D721Med (cell line): ENCODE measurements at places on chromosomes 5 and 9.

GRCh38 chr5:162160401-162160800, 92.8 kb downstream of the GABRG2 start:
- DNase-seq, result no peak

GRCh38 chr9:124725068-124725452, 46.1 kb downstream of the NR6A1 start:
- DNase-seq, result no peak

DNA sequence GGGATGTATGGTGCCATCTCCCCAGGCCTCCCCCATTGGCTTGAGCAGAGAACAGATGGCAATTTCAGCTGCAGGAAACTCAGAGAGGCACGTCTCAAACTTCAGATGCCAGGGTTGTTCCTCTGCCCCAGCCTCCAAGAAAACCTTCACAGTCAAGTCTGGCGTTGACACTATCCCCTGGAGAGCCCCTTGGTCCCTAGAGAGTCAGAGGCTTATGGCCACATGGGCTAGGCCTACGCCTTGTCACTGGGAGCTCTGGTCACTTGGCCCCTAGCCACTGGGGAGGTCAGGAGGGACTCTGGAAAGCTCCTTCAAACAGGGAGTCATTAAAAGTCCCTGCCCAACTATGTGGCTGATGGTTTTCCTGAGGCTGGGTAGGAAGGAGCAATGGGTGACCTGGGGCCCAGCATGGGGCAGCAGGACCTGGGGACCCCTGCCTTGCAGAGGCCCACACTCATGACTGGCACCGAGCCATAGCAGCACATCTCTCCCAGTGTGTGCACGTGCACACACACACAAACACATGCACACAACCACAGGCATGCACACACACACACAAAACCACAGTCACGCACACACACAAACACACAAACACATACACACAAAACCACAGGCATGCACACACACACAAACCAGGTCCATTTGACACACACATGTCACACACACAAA, 144.2 kb downstream of the GADD45G start:
- no peak for DNase-seq

DNA sequence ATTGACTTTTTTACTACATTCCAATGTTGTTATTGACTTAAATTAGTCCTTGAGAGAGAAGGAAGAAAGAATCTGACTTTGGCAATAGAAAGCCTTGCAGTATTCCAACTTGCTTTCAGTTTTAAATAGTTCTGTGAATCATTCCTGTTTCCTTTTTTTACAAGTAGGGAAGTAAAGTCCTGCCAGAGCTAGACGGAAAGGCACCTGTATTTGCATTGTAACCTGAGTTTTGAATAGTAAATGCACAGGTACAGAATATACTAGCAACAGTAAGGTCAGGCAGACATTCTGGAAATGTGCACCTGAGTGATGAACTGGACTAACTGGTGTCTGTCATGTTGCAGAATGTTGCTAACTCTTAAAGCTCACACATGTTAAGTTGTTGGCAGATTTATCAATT, 100.9 kb downstream of the PRKACG start:
- no peak for DNase-seq

DNA sequence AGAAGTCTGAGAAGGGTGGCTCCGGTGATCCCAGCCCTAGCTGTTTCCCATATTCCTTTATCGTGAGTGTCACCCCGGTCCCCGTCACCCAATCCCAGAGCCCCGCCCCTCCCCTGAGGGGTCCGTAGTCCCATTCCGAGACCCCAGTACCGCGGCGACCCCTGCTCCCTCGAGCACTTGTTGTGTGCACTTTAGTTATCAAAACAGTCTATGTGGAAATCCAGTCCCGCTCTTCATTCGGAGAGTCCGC, 223 bp downstream of the LRSAM1 start:
- DNase-seq, result no peak

DNA sequence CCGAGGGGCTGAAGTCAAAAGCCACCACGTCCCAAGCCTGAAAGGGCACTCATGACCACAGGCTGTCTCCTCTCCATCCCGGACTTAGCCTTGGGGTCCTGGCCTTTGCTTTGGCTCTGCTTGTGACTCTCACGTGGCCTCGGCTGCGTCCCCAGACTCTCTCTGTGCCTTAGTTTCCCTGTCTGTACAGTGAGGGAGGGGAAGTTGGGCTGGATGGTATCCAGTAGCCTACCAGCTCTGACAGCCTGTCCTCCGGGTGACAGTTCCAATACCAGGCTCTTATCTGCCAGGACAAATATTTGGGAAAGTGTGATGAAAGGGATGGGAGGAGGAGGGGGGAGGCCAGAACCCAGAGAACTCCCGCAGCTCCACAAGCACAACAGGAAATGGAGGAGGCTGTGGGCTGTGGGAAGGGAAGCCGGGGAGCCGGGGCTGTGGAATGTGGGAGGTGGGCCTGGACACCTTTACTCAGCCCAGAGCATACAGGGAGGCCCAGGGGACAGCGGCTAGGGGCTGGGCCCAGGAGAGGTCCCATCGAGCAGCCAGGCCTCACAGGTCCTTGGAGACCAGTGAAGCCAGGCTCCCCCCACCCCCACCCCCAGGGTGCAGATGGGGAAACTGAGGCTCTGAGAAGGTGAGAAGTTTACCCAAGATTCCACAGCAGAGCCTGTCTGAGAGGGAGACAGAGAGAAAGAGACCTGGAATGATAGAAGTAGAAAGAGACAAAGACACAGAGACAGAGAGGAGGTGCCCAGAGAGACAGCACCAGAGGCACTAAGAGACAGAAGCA, 18.3 kb downstream of the PDGFRB start:
- no peak for DNase-seq

DNA sequence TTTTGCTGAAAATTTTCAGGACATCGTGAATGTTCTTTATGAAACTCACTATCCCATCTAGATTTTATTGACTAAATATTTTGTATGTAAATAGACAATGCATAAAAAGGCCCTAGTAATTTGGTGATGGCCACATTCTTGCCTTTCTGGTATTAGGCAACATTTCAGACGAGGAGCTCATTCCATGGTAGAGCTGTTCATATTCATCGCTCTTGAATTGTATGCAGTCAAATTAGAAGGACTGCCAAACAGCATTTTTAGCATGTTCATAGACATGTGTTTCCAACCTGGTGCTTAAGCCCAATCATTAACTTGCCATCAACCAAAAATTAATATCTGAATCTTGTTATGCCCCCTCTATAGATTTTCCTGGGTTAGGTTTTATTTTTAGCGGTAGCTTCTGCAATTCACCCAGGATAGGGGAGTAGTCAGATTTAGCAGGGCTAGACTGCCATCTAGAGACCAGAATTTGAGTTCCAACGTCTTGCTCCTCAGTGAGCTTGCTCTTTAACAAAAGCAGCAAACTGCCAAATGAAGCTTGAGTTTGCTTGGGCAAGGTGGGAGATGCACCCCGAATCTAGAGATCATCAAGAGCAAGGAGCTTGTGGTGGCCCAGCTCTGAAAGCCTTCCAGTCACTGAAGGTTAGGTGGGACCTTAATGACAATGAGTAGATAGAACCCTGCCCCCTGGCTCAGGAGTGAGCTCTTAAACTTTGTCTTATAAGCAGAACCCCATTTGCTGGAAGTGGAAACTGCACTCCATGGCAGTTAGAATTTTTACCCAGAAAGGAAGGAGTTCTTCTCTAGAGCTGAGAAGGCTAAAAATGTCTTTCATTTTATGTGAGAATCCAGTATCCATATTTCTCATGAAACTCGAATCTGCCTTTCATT, 456.2 kb downstream of the RASEF start:
- no peak for DNase-seq
